ENCODE measurements at places on chromosomes 1 and 21. TPM values are rescaled to one million over a fixed set of nuclear protein-coding genes. Genes with fewer than 3 reads are reported as not detected.

DNA sequence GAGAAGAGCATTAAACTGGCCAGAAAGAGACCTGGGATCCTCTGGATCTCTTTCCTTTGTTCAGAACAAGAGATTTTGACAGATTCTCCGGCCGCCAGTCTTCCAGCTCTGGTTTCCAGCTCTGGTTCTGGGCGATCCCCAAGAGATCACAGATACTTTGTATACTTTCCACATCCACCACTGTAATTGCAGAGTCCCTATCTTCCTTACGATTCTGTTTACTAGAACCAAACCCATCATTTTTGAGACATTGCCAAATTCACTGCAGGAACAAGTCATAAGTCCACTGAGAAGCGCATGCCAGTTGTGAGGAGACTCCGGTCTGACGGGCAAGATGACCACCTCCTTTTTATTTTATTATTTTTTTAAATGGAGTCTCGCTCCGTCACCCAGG, 505.2 kb downstream of the SMYD3 start:
- no peaks in the 10 kb centered on the region for H3K27me3 ChIP-seq
- DNase-seq: no peak
- no peak overlapping the region for H3K4me3 ChIP-seq
- H3K36me3 ChIP-seq: no peaks in the 10 kb centered on the region

Gene ATF3
- 3.4 TPM for total RNA-seq

GRCh38 chr1:190453550-190453949, 24.1 kb downstream of the BRINP3 start:
- H3K27me3 ChIP-seq: no peaks in the 10 kb centered on the region
- no peaks in the 10 kb centered on the region for H3K36me3 ChIP-seq
- no peaks in the 10 kb centered on the region for H3K4me1 ChIP-seq
- no peak overlapping the region for H3K4me3 ChIP-seq
- H3K27ac ChIP-seq: no peak overlapping the region

Gene SMCP
- total RNA-seq: not detected

DNA sequence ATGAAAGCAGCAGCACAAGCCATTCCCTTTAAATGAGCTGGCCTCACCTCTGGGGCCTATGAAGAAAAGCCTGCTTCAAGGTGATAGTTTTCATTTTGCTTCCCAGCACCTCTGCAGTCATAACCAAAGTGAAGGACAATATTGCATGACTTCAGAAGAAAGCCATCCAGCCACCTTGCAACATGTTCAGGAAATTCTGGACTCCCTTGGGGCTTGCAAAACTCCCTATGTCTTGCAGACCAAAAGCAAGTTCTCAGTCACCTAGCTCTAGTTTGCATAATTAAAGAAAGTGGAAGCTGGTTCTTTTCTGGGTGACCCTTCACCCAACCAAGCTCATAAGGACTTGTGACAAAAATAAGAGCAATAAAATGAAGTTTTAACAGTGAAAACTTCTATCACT, 87.6 kb downstream of the GFI1 start:
- DNase-seq: no peak
- no peaks in the 10 kb centered on the region for H3K36me3 ChIP-seq
- H3K4me1 ChIP-seq: no peaks in the 10 kb centered on the region
- no peaks in the 10 kb centered on the region for H3K27me3 ChIP-seq

DNA sequence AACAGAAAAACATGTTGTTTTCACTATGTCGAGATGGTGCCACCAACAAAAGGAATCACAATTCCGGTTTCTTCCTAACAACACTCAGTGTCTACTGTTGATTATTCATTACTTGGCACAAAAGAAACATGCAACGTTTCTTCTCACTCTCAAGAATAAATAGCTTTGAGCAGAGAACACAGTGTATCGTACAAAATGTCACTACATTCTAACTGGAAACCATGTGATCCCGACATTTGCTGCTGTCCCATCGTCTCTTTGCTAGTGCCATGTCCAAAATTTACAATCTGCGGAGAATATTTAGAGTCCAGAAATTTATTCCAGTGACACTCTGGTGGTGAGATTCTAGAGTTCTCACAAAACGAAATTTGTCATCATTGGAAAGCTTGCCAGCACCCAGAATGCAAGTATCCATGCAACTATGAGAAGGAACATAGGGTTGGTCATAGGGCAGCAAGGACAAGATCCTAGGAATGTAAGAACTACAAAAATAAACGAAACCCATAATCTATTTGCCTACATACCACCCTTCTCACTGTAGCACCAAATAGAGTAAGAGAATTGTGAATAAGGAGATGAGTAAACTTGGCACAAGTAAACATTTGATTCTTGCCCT, 505.1 kb downstream of the LTN1 start:
- no peaks in the 10 kb centered on the region for H3K27me3 ChIP-seq
- H3K4me1 ChIP-seq: no peaks in the 10 kb centered on the region
- no peak overlapping the region for H3K4me3 ChIP-seq
- no peak for DNase-seq
- no peak overlapping the region for H3K27ac ChIP-seq

Gene ZYG11A
- 0.09 TPM for total RNA-seq

DNA sequence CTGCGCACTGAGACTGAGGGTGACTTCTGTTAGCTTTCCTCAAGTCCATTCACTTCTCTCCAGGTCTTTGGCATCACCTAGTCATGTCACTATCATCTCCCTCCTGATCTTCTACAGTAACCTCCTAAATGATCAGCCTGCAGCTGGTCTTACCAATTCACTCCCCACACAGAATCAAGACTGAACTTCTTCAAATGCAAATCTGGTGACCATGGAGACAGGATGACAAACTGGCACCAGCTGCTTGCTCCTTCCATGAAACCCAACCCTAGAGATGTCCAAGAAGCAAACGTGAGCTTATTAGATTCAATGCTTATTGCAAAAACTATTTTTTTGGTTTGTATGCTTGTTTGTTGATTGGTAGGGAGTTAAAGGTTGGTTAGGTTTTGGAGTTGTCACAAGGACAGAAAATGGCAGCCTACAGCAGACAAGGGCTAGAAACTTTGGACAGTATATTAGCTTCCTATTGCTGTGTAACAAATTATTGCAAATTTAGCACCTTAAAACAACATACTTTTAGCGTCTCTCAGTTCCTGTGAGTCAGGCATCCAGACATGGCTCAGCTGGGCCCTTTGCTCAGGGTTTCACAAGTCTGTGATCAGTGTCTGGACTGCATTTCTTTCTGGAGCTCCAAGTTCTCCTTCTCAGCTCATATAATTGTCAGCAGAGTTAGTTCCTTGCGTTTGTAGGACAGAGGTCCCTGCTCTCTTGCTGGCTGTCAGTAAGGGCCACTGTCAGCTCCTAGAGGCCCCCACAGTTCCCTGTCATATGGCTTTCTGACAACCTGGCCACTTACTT, 53.3 kb upstream of the GJA8 start:
- no peak overlapping the region for H3K27ac ChIP-seq
- no peaks in the 10 kb centered on the region for H3K36me3 ChIP-seq
- H3K4me1 ChIP-seq: no peaks in the 10 kb centered on the region
- DNase-seq: no peak

Gene SLAMF1
- total RNA-seq: 15.5 TPM

DNA sequence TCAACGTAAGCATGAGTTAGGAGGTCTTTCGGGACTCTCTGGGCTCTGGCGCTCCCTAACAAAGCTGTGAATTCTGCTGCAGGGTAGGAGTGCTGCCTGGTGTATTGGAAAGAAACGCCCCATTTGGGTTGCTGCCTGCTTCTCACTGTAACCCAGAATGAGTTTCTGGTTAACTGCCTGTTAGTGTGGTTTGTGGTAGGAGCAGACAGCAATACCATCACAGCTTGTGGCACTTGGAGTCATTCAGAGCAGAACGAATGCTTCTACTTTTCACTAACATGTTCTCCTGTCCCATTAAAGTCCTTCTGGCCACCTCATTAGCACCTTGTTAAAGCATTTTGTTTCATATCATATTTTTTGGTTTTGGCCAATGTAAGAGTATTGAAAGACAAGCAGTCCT, 18.1 kb downstream of the MAP3K7CL start:
- H3K27ac ChIP-seq: no peak overlapping the region
- no peaks in the 10 kb centered on the region for H3K36me3 ChIP-seq
- peaks cover 8% of the 10 kb centered on the region for H3K4me1 ChIP-seq
- DNase-seq: no peak

- H3K4me3 ChIP-seq: no peak overlapping the region
- no peak for DNase-seq
Measured at GRCh38 chr1:113976609-113977278, 2.5 kb upstream of the OLFML3 start.

Gene NUCKS1
- 114 TPM for total RNA-seq

DNA sequence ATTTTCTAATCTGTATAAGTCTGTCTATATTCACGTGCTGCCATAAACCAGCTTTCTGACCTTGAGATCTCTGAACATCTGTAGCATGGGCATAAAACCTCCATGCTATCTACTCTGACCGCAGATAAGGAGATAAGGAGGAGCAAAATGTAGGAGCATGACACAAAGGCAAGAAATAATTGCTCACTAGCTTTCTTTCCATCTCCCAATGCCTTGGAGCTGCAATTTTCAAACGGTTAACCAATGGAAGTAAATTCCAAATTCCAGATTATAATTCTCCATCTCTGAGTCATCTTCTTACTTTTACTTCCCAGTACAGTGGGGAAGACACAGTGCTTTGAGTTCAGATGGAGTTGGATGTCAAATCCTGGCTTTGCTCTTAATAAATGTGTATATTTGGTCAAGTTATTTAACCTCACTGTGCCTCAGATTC, 41.6 kb downstream of the CD58 start:
- no peaks in the 10 kb centered on the region for H3K27me3 ChIP-seq
- H3K4me1 ChIP-seq: peaks cover 8% of the 10 kb centered on the region
- H3K36me3 ChIP-seq: peaks cover 30% of the 10 kb centered on the region
- no peak overlapping the region for H3K27ac ChIP-seq
- DNase-seq: no peak

Gene FCGR2B
- total RNA-seq: 38.6 TPM

- no peaks in the 10 kb centered on the region for H3K27me3 ChIP-seq
- no peak overlapping the region for H3K4me3 ChIP-seq
- H3K36me3 ChIP-seq: no peaks in the 10 kb centered on the region
- DNase-seq: no peak
- no peak overlapping the region for H3K27ac ChIP-seq
Measured at GRCh38 chr1:66426239-66426853, 107.6 kb upstream of the SGIP1 start.

Gene TAS1R1
- total RNA-seq: 0.56 TPM

DNA sequence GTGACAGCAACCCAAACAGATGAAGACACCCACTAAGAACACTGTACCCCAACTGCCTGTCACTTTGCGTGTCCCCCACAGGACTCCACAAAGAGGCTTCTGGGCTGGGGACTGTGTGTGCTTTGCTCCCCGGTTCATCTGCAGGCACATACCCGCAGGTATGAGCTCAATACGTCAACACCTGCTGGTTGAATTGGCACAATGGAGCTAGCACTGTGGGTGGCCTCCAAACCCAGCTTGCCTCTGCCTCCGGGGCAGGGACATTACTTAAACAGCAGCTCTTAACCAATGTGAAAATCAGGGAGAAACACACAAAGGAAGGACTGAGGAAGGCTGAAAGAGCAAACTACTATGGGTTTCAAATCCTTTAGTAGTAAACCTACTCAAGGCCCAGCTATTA, 140.2 kb upstream of the TIAM1 start:
- DNase-seq: no peak
- H3K4me1 ChIP-seq: no peaks in the 10 kb centered on the region
- H3K27me3 ChIP-seq: no peaks in the 10 kb centered on the region
- H3K4me3 ChIP-seq: no peak overlapping the region
- no peaks in the 10 kb centered on the region for H3K36me3 ChIP-seq

GRCh38 chr1:31000301-31000700, 65.2 kb downstream of the PUM1 start:
- H3K4me1 ChIP-seq: no peaks in the 10 kb centered on the region
- H3K4me3 ChIP-seq: no peak overlapping the region
- H3K27me3 ChIP-seq: no peaks in the 10 kb centered on the region
- no peak overlapping the region for H3K27ac ChIP-seq
- no peak for DNase-seq

DNA sequence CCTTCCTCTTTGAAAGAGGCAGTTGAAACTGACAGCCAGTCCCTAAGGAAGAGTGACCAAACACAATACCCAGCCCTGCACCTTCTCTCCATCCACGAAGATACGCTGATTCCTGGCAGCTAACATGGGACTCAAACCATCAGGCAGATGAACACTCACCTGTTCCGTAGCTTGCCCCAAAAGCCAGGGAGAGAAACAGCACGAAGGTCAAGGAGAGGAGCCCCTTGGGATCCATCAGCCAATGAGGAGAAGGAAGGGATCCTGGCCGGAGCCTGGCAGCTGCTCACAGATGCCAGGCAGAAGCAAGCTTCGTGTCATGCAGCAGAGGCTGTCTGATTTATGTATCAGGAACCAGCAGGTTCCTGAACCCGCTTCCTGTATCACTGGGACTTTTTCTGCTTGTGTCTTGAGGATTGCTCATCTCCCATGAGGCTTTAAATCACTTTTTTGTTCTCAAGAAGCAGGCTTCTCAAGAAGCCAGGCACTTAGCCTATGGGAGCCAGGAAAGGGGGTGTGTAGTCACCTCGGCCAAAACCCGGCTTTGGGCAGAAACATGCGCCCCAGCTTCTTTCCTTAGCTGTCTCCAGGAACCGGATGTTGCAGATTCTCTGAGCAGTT, at the start of gene SLAMF1:
SLAMF1 (minus strand) TSS at position 334 of the 618 bp plus-strand sequence; CDS start at position 235, 99 bp downstream.
- DNase-seq: peak; percentile 80
- peak within 1 kb of the TSS; percentile 34 for H3K4me3 ChIP-seq
- no peaks in the 10 kb centered on the region for H3K36me3 ChIP-seq
- H3K27ac ChIP-seq: peak within 1 kb of the TSS; percentile 69
- no peaks in the 10 kb centered on the region for H3K27me3 ChIP-seq
- H3K4me1 ChIP-seq: peaks cover 42% of the 10 kb centered on the region

GRCh38 chr1:114323959-114324661, 170.4 kb upstream of the SYT6 start:
- no peaks in the 10 kb centered on the region for H3K4me1 ChIP-seq
- H3K36me3 ChIP-seq: no peaks in the 10 kb centered on the region
- H3K4me3 ChIP-seq: no peak overlapping the region

- H3K4me3 ChIP-seq: no peak overlapping the region
- no peaks in the 10 kb centered on the region for H3K4me1 ChIP-seq
- no peak overlapping the region for H3K27ac ChIP-seq
- no peaks in the 10 kb centered on the region for H3K36me3 ChIP-seq
- DNase-seq: no peak
Measured at GRCh38 chr1:112114540-112114939, 125.1 kb upstream of the KCND3 start.

DNA sequence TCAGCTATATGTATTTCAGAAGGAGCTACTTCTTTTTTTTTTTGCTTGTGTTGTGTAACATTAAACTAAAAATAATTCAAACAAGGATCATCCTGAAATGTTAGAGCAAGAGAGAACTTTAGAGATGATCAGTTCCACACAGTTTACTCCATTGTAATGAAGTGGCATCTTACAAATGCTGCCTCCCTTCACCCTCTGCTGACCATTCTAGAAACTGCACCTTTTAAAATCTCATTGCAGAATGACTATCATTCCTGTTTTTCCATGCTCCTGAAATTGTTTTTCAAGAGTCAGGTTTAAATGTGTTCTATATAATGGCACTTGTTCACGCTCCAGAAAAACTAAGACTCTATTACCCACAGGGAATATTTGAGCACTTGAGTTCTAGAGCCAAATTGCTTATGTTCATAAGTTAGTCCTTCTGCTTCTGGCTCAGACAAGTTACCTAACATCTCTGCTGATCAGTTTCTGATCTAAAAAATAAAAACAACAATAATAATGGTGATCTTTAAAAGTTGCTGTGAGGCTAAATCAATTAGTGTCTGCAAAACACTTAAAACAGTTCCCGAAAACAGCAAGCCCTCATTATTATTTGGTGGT, 21.5 kb upstream of the SLC44A5 start:
- H3K4me3 ChIP-seq: no peak overlapping the region
- H3K36me3 ChIP-seq: no peaks in the 10 kb centered on the region
- H3K27ac ChIP-seq: no peak overlapping the region

GRCh38 chr1:47190857-47191256, 1.0 kb upstream of the PDZK1IP1 start:
- H3K27me3 ChIP-seq: no peaks in the 10 kb centered on the region
- no peaks in the 10 kb centered on the region for H3K36me3 ChIP-seq
- no peak overlapping the region for H3K27ac ChIP-seq
- DNase-seq: peak; percentile 29
- H3K4me1 ChIP-seq: peaks cover 30% of the 10 kb centered on the region
- H3K4me3 ChIP-seq: no peak overlapping the region

Data from spleen (tissue), 13 donors.